ENCODE measurements at places on chromosomes 6 and 20. TPM values are rescaled to one million over a fixed set of nuclear protein-coding genes. Genes with fewer than 3 reads are reported as not detected.

DNA sequence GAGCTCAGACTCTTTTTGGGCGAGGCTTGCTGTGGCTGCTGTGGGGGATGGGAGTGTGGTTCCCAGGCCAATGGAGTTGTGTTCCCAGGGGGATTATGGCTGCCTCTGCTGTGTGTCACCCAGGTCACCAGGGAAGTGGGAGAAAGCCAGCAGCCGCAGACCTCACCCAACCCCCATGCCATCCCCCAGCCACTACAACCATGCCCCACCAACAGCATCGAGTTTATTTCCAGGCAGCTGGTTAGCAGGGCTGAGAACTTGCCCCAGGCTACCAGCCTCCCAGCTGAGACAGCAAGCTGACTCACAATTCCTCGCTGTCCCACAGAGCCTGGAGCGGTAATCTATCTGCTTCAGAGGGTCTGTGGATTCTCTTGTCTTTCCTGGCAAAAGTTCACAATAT lies 331.7 kb downstream of the FRK start:
- no peak overlapping the region for H3K4me3 ChIP-seq
- DNase-seq, result no peak

DNA sequence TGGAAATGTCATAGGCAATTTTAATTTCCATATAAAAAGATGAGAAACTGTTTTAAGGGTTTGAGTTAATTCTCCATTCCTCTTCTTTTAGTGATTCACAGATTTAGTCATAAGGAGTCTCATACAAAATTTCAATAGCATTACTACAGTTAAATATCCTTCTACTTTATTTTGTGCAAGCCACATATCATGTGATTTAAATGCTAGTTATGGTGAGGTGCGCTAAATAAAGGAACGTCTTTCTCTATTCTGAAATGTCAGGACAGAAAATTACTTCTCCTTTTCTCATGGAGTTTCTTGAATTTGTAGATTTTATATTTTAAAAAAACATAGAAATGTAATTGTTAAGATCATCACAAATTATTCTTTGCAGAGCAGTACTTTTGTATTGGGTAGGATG lies 50.0 kb upstream of the SUPT3H start:
- H3K27me3 ChIP-seq, result peaks cover 9% of the 10 kb centered on the region
- peaks cover 13% of the 10 kb centered on the region for H3K4me1 ChIP-seq
- H3K4me3 ChIP-seq, result no peak overlapping the region
- H3K27ac ChIP-seq, result no peak overlapping the region
- DNase-seq, result no peak
- no peaks in the 10 kb centered on the region for H3K36me3 ChIP-seq

GRCh38 chr6:13915561-13916229 lies 9.1 kb upstream of the RNF182 start:
- H3K27ac ChIP-seq, result no peak overlapping the region
- no peak for DNase-seq
- H3K4me3 ChIP-seq, result no peak overlapping the region
- peaks cover 5% of the 10 kb centered on the region for H3K27me3 ChIP-seq
- peaks cover 2% of the 10 kb centered on the region for H3K4me1 ChIP-seq
- H3K36me3 ChIP-seq, result no peaks in the 10 kb centered on the region

- no peaks in the 10 kb centered on the region for H3K27me3 ChIP-seq
- no peaks in the 10 kb centered on the region for H3K4me1 ChIP-seq
- DNase-seq, result no peak
- H3K27ac ChIP-seq, result no peak overlapping the region
- H3K4me3 ChIP-seq, result no peak overlapping the region
Measured at GRCh38 chr6:35244551-35244950, 15.0 kb upstream of the ZNF76 start.

DNA sequence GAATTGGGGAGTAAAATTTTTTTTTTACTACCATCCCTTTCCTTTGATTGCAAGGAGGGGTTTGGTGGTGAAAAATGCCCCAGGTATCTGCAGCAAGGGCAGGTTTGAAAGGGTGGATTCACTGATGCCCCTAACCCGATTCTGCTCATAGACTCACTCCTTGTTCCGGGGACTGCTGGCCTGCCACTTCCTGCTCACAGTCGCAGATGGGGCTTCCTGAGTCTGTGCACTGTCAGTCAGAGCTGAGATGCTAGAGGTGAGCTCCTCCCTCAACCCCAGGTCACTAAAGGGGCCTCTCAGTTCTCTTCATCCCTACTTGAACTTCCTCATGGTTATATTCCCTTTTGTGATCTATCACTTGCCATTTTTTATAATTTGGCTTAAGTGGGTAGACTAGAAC lies 357.9 kb downstream of the FARS2 start:
- H3K4me1 ChIP-seq, result no peaks in the 10 kb centered on the region
- H3K36me3 ChIP-seq, result no peaks in the 10 kb centered on the region
- no peak for DNase-seq

DNA sequence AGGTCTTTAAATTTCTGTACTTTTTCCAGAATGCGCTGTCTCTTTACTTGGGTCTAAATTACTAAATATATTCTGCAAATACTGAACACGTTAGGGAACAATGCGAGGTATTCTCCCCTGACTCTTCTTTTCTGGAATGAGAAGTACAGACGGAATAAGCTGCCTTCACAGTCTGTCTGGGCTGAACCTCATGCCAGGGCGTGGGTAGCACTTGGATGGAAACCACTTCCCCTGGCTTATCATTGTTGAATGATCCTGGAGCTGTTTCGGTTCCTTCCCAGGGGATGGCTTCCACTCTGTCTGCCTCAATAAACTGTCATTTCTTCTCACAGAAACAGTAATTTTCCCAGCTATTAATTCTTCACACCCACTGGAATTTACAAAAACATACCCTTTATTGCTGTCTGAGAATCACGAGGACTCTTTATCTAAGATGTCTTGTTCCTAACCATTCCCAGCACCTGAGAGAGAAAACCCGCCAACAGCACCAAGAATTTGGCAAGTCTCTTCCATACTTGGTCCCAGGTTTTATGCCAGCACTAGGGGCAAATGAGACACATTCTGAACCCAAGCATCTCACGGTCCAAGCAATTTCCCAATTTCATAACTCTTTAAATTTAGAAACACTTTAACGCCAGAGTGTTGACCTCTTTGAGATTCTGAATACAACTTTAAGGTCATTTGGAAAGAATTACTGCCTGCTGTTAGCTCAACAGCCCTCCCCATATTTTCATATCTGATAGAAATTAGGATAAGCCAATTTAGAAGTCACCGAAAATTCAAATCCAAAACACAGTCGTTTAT lies 43.2 kb upstream of the ADGRF5 start:
- no peaks in the 10 kb centered on the region for H3K27me3 ChIP-seq
- no peaks in the 10 kb centered on the region for H3K36me3 ChIP-seq
- DNase-seq, result no peak
- no peak overlapping the region for H3K4me3 ChIP-seq

DNA sequence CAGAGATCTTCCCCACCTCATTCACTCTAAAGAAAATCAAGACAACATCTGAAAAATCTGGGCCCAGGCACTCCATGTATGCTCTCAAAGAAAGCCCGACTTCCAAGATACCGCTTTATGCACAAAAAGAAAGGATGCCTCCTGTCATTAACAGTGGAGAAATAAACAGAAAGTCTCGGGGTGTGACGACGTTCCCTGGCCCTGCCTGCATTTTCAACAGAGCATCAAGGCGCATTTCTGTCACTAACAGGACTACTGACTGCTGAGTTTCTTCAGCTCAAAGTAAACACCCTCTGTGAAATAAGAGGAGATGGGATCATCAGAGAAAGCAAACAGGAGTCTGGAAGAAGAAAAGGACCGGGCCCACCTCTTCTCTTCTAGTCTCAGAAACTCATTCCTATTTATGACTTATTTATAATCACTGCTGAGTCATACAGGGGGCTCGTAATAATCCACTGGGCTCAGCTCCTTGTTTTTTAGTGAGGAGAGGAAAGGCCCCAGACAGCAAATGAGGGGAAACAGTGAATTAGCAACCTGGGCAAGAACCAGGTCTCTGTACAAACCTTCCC lies 99.7 kb downstream of the ZMYND8 start:
- H3K36me3 ChIP-seq, result no peaks in the 10 kb centered on the region
- H3K4me3 ChIP-seq, result no peak overlapping the region
- DNase-seq, result no peak

GRCh38 chr6:8539453-8539852 lies 104.1 kb upstream of the SLC35B3 start:
- no peaks in the 10 kb centered on the region for H3K27me3 ChIP-seq
- H3K36me3 ChIP-seq, result no peaks in the 10 kb centered on the region
- no peaks in the 10 kb centered on the region for H3K4me1 ChIP-seq
- H3K27ac ChIP-seq, result no peak overlapping the region

- DNase-seq, result no peak
- no peak overlapping the region for H3K4me3 ChIP-seq
- H3K4me1 ChIP-seq, result no peaks in the 10 kb centered on the region
- no peaks in the 10 kb centered on the region for H3K27me3 ChIP-seq
Measured at GRCh38 chr6:81696524-81696923, 56.0 kb downstream of the TENT5A start.

GRCh38 chr6:157644043-157644810 lies 178.8 kb upstream of the SNX9 start:
- H3K27me3 ChIP-seq, result no peaks in the 10 kb centered on the region
- no peak overlapping the region for H3K27ac ChIP-seq
- H3K4me1 ChIP-seq, result no peaks in the 10 kb centered on the region
- no peak overlapping the region for H3K4me3 ChIP-seq
- DNase-seq, result no peak

- H3K4me3 ChIP-seq, result no peak overlapping the region
- H3K36me3 ChIP-seq, result no peaks in the 10 kb centered on the region
- H3K27me3 ChIP-seq, result no peaks in the 10 kb centered on the region
- DNase-seq, result no peak
- no peaks in the 10 kb centered on the region for H3K4me1 ChIP-seq
Measured at GRCh38 chr20:36871640-36872570, 4.0 kb upstream of the TLDC2 start.

DNA sequence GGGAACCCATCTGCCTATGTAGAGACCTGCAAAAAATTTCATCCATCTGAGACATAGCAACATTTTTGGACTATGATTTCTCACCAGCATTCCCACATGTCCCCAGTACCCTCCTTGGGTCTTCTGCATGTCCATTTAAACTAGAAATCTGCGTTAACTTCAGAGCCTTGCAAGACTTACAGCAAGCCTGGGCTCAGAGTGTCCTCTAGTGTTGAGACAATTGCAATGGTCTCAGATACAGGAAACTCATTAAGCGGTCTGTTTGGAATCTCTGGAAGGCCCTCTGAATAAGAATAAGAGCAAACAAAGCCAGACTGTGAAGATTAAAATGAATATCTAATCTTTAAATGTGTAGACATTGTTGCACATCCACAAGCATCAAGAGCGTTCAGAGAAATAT lies 20.5 kb upstream of the PI3 start:
- H3K36me3 ChIP-seq, result no peaks in the 10 kb centered on the region
- H3K4me3 ChIP-seq, result no peak overlapping the region
- DNase-seq, result no peak
- H3K4me1 ChIP-seq, result no peaks in the 10 kb centered on the region
- H3K27me3 ChIP-seq, result no peaks in the 10 kb centered on the region

DNA sequence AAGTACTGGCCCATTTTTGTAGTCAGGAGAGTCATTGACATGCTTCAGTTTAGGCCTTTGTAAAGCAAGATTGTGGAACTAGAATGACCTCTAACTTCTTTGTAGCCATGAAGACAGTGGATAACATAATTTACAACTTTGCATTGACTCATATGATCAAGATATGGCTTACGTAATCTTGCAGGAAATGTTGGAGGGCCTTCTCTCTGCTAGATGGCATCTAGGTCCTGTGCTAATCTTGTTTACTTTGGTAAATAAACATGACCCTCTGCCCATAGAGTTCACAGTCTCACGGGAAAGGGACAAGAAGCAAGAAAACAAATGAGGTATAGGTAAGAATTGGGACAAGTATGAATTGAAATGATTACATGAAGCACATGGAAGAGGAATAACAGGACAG lies 355.2 kb upstream of the ARID1B start:
- no peak overlapping the region for H3K4me3 ChIP-seq
- no peaks in the 10 kb centered on the region for H3K36me3 ChIP-seq
- no peaks in the 10 kb centered on the region for H3K27me3 ChIP-seq
- DNase-seq, result no peak
- H3K27ac ChIP-seq, result no peak overlapping the region

DNA sequence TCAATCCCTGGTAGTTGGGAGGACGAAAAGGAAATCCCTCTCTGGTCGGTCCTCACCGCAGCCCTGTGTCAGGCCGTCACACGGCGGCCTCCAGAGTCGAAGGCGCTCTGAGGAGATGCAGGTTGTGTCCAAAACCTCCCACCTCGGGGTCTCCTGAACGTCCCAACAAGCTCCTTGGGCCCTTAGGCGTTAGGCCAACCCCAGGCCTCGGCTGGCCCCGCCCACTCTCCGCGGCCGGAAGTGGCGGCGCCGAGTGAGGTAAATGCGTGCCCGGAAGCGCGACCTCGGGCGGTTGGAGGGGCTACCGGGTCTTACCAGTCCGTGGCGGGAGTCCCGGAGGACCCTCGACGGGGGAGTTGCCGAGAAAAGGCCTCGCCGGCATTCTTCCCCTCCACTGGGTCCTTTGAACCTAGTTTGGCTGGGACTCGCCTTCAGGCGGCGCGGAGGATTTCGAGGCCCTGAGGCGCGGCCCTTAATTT lies at the start of gene TDRD6:
TDRD6 (plus strand) TSS at position 267 of the 479 bp plus-strand sequence. CDS start 244 bp downstream, outside the sequence.
- H3K4me3 ChIP-seq, result no peak within 1 kb of the TSS
- H3K27me3 ChIP-seq, result no peaks in the 10 kb centered on the region
- H3K36me3 ChIP-seq, result no peaks in the 10 kb centered on the region
- H3K27ac ChIP-seq, result no peak within 1 kb of the TSS

- no peak overlapping the region for H3K27ac ChIP-seq
- no peak overlapping the region for H3K4me3 ChIP-seq
- H3K36me3 ChIP-seq, result no peaks in the 10 kb centered on the region
- DNase-seq, result no peak
- peaks cover 8% of the 10 kb centered on the region for H3K4me1 ChIP-seq
- no peaks in the 10 kb centered on the region for H3K27me3 ChIP-seq
Measured at GRCh38 chr20:37920679-37921322, 17.9 kb downstream of the VSTM2L start.

DNA sequence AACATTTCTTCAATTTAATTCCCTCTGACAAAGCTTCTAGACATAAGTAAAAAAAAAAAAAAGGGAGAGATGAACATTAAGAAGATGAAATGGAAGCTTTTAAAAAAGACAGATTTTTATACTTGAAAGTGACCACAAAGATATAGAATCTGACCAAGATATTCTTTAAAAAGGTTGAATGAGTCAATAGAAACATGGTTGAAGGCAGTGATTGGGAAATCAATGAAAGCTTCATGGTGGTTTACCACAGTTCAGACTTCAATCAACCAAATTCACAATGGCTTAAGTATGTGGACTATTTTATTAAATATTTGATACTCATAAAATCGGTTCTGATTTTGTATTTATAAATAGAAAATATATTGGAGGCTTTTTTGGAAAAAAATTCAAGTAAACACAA lies 248.4 kb upstream of the HSF2 start:
- no peaks in the 10 kb centered on the region for H3K36me3 ChIP-seq
- no peaks in the 10 kb centered on the region for H3K4me1 ChIP-seq
- no peak overlapping the region for H3K4me3 ChIP-seq
- no peak for DNase-seq

GRCh38 chr6:36925809-36926208 lies 28.7 kb upstream of the PI16 start:
- no peaks in the 10 kb centered on the region for H3K36me3 ChIP-seq
- no peaks in the 10 kb centered on the region for H3K27me3 ChIP-seq
- H3K27ac ChIP-seq, result no peak overlapping the region
- DNase-seq, result no peak
- H3K4me1 ChIP-seq, result no peaks in the 10 kb centered on the region

GRCh38 chr6:150118627-150119026 lies 24.2 kb upstream of the PPP1R14C start:
- DNase-seq, result no peak
- no peak overlapping the region for H3K4me3 ChIP-seq
- H3K27me3 ChIP-seq, result no peaks in the 10 kb centered on the region
- no peak overlapping the region for H3K27ac ChIP-seq
- no peaks in the 10 kb centered on the region for H3K36me3 ChIP-seq

Gene KIF16B
- total RNA-seq, result 55.0 TPM

Gene GLP1R
- total RNA-seq, result 5.7 TPM

Gene KCNS1
- total RNA-seq, result not detected

Gene WFDC10B
- total RNA-seq, result not detected

Gene LPIN3
- 50.1 TPM for total RNA-seq

Gene PRKN
- 6.7 TPM for total RNA-seq

Gene HUS1B
- total RNA-seq, result 4.4 TPM

Gene HSPA12B
- total RNA-seq, result 4.4 TPM
